ENCODE measurements at places on chromosomes 11 and 22.

GRCh38 chr11:46119352-46120216 is 1.7 kb downstream of the PHF21A start:
- DNase-seq: no peak

DNA sequence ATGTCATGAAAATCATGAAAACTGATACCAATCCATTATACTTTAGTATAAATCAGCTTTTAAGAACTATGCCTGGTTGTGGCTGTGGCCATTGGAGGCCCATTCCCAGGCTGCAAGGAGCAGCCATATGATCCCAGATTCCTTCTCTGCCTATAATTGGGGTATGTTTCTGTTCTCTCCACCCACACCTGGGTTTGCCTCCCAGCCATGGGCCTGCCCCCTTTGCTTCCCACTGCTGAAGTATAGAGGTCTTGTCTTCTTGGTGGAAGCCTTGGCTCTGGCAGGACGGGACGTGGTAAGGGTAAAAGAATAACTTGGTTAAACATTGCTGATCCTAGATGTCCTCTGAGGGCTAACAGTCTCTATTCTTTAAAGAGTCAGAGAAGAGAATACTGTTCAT is 2.4 kb downstream of the MICAL2 start:
- DNase-seq: no peak

GRCh38 chr11:71170624-71171423 is 81.6 kb downstream of the SHANK2 start:
- DNase-seq: no peak

DNA sequence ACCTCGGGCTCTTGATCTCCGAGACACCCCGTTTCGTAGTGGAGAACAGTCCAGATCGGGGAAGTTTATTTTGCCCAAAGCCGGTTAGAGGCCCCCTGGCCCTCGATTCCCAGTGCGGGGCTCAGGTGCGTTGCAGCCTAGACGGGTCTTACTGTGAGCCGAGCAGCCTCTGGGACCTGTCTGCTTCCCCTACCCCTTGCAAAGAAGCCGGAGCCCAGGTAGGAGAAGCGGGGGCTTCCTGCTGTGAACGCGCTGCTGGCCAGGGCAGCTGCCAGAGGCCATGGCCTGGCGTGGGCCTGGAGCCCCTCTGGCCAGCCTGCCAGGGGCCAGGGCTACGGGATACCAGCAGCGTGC is 621 bp downstream of the TSPO start:
- DNase-seq: no peak

DNA sequence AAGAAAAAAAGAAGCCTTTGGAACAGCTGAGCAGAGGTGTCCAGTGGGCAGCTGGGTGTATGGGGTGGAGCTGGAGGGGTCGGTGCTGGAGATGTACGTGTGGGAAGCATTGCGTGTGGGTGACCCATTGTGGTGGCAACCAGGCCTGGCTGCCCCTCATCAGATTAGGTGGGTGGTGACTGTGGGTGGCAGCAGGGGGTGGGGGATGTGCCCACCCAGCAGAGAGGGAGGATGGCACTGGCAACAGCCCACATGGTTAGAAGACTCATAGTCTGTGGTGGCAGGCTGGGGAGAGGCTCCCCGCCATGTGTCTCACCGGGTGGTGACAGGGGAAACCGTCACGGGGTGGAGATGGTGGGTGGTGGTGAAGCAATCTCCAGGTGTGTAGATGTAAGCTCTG is 27.6 kb downstream of the TP53I11 start:
- no peak for DNase-seq

- no peak for DNase-seq
These were observed 1.3 kb downstream of the C11orf21 start for GRCh38 chr11:2300290-2300935.

GRCh38 chr22:50292643-50293440 is 14.6 kb downstream of the PLXNB2 start:
- DNase-seq: no peak

DNA sequence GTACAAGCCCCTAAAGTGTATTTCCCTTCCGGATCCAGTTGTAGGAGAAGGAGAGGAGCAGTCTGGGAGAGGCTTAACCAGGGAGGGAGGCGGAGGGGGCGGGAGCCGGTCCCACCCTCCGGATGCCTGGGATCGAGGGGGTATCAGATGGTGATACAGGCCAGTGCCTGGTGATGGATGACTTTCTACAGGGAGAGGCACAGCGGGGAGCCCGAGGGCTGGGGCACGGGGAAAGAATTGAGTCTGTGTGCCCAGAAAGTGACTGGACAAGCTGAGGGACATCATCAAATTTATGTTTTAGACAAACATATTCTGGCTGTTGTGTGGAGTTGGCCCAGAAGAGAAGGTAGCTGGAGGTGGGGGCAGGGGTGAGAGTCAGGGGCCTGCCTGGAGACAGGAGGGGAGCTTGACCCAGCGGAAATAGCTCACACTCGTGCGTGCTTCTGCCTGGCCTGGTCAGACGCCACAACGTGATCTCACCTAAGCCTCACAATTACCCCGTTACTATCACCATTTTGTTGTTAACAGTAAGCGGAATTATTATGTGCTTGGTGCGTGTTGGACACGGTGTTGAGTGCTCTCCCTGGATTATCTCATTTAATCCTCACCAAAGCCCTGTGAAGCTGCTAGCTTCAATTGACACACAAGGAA is 42.4 kb downstream of the AMPD3 start:
- no peak for DNase-seq

GRCh38 chr11:36953976-36954375 is 355.9 kb upstream of the RAG2 start:
- no peak for DNase-seq

DNA sequence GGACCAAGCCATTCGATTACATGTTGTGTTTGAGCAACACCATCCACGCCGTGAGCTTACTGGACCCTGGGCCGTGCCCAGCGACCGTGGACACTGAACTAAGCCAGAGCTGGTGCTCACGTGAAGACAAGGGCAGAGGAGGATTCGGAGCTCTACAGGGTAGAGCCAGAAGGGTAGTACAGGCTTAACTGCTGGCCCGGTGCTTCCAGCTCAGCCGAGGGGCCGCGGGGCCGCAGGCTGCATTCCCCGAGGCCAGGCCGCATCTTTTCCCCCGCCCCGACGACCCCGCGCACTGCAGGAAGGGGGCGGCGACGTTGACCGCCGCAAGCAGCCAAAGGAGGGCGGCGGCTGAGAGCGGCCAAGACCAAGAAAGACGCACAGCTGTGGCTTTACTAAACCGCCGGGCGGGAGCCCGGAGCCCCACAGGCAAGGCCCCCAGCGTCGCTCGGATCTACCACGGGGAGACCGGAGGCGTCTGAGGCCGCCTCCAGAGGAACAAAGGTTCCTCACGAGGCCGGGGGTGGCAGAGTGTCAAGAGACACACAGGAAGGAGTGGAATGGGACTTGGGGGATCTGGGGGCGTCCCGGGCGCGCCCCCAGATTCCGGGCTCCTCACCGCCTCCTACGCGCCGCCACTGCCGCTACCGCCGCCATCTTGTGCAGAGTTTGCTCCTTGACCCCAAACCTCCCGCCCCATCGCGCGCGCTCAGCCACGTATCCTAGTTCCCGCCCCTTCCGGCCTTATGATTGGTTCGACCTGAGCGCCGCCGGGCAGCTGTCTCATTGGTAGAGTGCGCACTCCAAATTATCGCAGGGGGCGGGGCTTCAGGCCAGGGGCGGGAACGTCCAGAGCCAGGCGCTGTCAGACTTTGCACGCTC is at the start of gene GANAB:
TSS of gene GANAB (minus strand) at position 668 of the 879 bp plus-strand sequence. CDS start at position 654, 14 bp downstream.
- peak; percentile 98 for DNase-seq

DNA sequence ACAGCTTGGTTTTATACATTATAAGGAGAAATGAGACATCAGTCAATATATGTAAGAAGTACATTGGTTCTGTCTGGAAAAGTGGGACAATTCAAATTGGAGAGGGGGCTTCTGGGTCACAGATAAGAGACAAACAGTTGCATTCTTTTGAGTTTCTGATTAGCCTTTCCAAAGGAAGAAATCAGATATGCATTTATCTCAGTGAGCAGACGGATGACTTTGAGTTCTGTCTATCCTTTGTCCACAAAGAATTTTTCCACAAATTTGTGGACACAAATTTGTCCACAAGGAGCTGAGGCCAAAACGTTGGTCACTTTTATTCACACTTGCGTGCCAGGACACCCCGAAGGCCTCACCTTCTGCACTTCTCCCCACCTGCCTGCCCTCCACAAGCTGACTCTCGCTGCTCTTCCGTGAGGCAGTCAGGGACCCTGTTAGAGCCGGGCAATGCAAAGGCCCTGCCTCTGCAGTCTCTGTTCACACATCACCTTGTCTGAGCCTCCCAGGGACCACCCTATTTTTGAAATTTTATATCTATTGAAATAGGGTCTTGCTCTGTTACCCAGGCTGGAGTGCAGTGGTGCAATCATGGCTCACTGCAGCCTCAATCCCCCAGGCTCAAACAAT is 20.5 kb downstream of the IL17REL start:
- no peak for DNase-seq

DNA sequence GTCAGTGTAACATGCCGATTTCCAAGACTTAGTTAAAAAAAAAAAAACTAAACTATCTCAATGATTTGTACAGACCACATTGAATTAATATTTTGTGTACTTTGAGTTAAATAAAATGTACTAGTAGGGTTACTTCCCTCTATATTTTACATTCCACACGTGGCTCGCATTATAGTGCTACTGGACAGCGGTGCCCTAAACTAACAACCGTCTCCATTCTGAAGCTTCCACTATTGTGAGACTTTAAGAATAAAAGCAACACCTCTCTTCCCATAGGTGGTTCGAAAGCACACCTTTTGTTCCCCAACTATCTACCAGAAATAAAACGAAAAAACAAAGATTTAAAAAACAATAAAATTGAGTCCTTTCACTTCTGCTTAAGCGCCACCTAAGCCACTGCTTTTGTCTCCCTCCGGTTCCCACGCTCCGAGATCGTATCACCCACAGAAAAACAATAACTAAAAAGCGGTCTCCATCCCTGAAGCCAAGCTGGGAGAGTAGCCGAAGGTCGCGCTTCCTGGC is 380 bp upstream of the TTC17 start:
- DNase-seq: no peak

DNA sequence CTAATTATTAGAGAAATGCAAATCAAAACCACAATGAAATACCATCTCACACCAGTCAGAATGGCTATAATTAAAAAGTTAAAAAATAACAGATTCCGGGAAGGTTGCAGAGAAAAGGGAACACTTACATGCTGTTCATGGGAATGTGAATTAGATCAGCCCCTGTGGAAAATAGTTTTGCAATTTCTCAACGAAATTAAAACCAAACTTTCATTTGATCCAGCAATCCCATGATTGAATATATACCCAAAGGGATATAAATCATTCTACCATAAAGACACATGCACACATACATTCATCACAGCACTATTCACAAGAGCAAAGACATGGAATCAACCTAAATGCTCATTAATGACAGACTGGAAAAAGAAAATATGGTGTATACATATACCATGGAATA is 32.5 kb downstream of the NOX4 start:
- no peak for DNase-seq

DNA sequence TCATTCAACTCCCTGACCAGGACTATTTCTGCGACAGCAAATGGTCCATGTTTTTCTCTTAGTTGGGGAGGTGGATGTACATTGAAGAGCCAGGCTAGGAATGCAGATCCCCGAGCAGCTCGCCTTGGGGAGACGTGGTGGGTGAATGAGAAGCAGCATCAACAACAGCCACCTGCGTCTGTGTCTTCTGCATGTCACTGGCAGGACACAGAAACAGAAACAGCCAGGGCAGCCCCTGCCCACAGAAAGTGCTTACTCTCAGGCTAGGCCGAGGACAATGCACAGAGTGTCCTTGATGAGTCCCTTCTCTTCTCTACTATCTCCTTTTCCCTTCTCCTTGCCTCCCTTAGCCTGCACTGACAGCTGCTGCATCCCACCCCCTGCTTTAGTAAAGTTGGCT is 541.9 kb upstream of the CADM1 start:
- DNase-seq: no peak

- DNase-seq: no peak
These were observed 17.1 kb upstream of the CCDC90B start for GRCh38 chr11:83303316-83303715.

DNA sequence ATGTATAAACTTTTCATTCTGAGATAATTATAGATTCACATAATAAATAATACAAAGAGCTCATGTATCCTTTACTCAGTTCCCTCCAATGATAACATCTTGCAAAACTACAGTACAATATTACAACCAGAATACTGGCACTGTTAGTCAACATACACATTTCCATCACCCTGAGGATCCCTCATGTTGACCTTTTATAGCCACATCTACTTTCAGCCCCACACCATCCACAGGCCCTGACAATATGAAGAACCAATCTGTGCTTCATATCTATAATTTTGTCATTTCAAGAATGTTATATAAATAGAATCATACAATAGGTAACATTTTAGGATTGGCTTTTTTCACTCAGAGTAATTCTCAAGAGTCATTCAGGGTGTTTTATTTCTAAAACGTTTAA is 115.5 kb downstream of the MRTFA start:
- no peak for DNase-seq

Measured in stimulated activated CD8-positive, alpha-beta memory T cell treated with anti-CD3 and anti-CD28 coated beads, Interleukin-7, amount 100 ng/mL, for 1 hour (primary cell).